ENCODE measurements at places on chromosomes 2 and 18. TPM values are rescaled to one million over a fixed set of nuclear protein-coding genes. Genes with fewer than 3 reads are reported as not detected.

Gene HOXD13
- polyA plus RNA-seq: not detected

Gene PJVK
- 0.15 TPM for polyA plus RNA-seq

Gene KRTCAP3
- 1.6 TPM for polyA plus RNA-seq

Gene ADRA2B
- polyA plus RNA-seq: not detected

Gene RIT2
- not detected for polyA plus RNA-seq

All from IgD-negative memory B cell (primary cell).